ENCODE measurements at places on chromosomes 1 and 21.

DNA sequence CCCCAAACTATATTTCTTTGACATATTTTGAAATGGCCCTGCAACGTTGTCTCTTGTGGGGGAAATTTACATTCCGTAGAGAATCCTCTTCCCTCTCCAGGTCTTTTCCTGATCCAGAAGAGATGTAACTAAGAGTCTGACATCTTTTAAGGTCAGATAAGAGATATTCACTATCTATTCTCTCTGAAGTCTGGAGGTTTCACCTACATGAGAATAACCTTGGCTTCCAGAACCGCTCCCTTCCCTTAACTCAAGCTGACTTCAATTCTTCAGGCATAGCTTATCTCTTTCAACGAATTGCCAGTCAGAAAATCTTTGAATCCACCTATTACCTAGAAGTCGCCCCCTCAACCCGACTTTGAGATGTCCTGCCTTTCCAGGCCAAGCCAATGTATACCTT, 9.9 kb downstream of the FCRLB start:
- no peak for DNase-seq

GRCh38 chr1:61125895-61126294, 43.5 kb downstream of the NFIA start:
- no peak for DNase-seq

DNA sequence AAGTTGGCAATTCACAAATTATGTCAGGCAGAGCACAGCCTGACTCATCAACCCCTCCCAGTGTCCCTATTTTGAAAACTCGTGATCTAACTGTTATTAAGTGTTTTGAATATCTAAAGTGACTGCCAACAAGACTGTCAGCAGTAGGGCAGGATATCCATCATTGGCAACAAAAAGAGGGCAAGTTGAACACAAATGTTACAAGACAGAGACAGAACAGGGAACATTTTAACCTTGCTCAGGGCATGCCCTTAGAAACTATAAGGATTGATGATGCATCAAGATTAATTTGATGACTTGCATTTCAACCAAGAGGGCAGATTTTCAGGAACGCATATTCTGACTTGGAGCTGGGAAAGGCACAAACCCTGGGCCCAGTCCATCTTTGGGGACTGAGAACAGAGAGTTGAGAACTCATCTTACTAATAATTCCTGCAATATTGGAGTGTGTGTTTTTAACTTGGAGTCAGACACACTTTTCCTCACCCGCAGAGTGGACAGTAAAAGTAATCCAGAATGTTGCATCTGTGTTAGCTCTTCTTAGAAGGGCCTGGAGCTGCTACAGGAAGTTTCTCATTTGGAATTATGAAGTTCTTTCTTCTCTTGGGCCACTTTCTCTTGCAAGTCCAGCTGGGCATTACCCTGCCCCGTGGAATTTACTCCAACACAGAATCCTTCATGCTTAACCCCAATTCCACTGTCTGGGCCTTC, 317.2 kb downstream of the LTN1 start:
- DNase-seq = no peak

DNA sequence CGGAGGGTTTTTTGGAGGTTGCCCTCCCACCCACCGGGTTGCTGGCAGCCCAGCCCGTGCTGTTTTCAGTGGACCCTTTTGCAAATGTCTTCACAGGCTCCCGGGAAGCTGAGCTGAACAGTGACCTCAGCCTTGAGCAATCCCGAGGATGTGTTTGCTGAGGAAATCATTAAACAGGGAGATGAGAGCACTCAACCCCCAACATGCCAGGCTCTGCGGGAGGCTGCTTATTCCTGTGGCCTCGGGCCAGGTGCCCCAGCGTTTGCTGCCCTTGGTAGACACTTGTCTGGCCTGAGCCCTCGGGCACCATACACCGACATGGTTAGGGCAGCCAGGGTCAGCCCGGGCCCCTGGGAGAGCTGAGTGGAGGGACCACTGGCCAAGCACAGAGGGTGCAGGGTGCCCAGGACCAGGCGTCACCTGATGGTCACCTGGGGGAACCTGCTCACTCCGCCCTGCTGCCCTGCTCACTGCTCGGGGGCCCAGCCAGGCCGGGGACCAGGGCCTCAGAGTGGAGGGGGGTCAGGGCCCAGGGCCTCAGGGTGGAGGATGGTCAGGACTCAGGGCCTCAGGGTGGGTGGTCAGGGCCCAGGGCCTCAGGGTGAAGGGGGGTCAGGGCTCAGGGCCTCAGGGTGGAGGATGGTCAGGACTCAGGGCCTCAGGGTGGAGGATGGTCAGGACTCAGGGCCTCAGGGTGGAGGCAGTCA, 42.5 kb upstream of the POFUT2 start:
- no peak for DNase-seq

DNA sequence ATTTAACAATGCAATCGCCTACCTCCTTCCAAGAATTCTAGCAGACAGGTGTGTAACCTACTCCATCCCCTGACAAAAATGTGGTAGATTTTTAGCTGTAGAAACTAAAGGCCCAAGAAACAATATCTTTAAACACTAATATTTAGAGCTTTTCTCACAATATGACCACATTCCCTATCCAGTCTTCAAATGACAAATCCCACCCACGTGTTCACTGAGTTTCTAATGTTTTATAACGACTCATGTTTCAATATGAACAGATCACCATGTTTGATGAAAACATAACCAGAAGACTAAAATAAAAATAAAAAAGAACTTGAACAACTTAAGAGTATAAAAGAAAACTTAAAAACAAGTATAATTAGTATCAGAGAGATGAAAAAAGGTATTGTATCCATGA, 24.6 kb downstream of the RSBN1 start:
- no peak for DNase-seq

- no peak for DNase-seq
Observed at GRCh38 chr1:23793018-23793781, 2.3 kb downstream of the LYPLA2 start.

- no peak for DNase-seq
Observed at GRCh38 chr1:16087733-16088132, 14.3 kb upstream of the FAM131C start.

DNA sequence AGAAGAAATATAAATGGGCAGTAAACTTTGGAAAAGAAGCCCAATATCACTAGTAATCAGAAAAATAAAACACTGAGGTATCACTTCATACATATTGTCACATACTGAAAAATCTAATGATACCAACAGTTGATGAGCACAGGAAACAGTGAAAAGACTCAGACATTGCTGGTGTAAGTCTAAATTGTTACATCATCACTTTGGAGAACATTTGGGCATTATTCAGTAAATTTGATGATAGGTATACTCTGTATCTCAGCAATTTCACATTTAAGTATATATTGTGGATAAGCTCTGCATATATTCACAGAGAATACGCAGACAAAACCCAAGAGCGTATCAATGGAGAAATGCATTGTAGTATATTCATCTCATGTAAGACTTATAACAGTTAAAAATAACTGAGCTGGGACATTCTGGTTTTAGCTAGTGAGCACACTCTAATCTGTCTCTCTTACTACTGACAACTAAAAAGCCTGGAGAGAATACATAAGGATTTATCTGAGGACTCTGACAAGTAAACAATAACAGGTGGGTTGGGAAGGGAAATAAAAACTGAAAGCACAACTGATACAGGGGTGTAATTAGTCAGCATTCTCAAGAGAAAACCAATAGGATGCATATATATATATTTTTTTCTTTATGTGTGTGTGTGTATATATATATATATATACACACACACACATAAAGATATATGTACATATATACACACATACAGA, 212.7 kb upstream of the JUN start:
- no peak for DNase-seq

DNA sequence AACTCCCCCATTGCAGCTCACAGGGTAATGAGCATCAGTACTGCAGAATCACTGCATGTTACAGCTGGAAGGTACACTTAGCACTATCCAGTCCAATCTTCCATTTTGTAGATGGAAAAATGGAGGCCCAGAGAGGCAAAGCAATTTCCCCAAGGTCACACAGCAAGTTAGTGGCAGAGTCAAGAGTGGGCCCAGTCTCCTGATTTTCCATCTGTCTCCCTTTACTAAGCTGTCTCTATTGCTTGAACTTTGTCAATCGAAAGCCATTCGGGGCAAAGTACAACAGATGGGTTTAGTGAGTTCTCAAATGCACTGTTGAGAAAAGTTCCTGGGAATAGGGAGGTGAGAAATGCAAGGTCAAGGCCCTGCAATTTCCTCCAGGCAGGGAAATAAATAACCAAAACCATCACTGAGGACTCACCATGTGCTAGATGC, 50.4 kb upstream of the IFFO2 start:
- no peak for DNase-seq

- no peak for DNase-seq
Observed at GRCh38 chr1:53063744-53064515, 1.9 kb downstream of the PODN start.

GRCh38 chr1:45929257-45929687, 125.9 kb downstream of the MAST2 start:
- DNase-seq = no peak

DNA sequence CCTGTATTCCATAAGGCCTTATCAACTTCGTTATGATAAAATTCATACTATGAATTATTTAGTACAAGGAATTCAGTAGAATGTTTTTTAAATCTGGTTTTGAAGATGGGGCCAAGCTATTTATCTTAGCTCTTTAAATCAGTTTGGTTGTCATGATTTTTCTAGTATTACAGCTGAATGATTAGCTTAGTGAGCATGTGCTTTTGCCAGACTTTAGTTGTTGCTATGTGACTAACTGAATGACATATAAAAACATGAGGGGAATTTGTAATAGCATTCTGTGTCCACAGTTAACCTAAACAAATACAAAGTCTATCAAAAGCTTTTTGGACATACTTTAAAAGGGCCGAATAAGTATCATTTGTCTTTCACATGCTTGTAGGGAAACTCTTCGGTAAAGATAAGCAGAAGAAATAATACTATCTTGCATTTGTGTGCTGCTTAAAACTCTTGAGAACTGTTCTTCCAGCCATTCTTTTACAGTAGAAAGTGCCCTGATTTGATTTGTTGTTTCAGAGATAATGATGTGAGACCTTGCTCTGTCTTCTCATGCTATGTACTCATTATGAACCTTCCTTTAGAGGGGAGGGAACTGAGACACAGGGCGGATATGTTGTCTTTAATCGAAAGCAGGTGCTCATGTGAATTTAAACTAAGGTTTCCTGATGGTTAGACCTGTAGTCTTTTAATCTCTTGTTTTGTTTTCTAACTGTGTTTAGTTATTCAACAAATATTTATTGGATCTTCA, 18.8 kb downstream of the NEK7 start:
- DNase-seq = no peak

- DNase-seq = no peak
Observed at GRCh38 chr1:205518661-205519540, 14.4 kb downstream of the CDK18 start.

DNA sequence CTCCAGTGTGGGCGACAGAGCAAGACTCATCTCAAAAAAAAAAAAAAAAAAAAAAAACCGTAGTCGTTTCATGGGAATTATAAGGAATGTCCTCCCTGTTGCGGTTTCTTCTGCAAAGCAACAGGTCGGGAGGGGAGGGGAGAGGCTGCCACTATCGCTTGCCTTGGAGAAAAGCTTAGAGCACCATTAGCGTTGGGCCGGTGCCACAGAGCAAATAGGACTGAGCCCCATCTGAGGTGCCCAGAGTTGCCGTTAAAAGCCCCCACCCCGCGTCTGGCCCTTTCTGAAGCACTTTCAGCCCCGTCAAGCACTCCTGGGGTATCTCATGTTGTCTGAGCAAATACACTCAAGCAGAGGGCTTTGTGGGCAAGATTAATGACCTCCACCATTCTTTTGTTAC, 2.2 kb downstream of the RIPPLY3 start:
- DNase-seq = no peak

GRCh38 chr21:34988625-34989024, 60.5 kb downstream of the RUNX1 start:
- no peak for DNase-seq

DNA sequence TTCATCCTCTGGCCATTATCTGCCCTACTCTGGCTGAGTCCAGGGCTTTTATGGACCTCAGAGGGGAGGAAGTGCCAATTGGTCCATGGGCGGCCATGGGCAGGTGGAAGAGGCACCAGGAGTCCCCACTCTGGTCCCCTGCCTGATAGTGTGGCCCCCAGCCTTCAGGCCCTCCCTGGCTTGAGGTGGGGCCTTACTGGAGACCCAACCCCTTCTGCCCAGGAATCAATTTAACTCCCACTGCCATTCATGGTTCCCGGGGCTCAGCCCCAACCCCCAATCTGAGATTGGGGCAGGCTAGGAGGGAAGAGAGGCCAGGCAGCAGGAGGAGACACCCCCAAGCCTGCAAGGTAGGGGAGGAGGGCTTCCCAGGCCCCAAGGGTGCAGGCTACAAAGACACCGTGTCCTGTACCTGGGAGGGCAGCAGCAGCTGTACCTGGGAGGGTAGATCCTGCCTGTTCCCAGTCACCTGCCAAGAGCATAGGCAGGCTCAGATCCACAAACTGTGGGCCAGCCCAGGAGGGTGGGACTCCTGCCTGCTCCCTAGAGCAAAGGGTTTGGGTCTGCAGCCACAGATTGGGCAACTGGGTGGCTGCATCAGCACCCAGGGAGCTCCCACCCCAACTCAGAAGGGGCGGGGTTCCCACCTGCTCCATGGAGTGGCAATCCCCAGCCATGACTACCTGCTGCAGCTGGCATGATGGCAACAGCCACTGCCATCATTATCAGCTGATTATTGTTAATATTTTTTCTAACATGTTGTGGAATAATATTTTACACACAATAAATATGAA, 1044.1 kb upstream of the B3GALT2 start:
- no peak for DNase-seq

DNA sequence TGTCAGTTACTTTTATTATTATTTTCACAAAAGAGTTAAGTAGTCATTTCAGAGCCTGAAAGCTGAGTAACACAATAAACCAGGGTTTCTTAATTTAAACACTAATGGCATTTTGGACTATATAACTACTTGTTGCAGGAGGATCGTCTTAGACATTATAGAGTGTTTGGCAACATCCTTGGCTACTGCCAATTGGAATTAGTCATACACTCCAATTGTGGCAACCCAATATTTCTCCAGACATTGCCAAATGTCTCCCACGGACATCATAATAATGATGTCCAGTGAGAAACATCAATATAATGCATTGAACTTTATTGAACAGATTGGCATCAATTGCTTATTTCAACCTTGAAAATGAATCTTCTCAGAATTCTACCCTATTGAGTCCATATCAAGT, 441.9 kb upstream of the ADGRL4 start:
- DNase-seq = no peak
